ENCODE measurements at places on chromosomes 7 and 10.

DNA sequence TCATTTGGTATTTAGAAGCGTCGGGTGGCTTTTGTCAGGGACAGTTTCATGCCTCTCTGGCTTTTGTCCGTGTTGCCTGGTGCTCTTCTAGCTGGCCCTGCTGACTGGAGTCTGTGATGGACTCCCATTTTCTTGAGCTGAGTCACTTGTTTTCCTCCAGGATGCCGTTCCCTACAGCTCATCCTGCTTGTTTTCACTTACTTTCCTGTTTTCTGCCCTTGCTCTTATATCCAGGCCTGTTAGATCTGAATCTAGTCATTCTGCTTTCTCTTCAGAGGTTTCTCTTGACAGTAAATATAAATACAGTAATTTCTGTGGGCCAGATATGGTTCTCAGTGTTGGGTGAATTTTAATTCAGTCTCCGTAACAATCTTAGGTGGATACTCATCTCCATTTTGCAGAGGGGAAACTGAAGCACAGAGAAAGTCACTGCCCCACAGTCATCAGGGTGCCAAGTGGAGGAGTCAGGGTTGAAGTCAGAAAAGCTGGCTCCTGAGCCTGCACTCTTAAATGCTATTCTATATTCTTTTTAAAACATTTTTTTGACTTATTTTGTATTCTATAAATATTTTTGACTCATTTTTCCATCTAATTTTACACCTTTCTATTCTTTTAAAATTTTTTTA lies 85.4 kb downstream of the CCNY start:
- no peak for DNase-seq

GRCh38 chr7:79787623-79788022 lies 334.2 kb upstream of the MAGI2 start:
- DNase-seq: no peak

DNA sequence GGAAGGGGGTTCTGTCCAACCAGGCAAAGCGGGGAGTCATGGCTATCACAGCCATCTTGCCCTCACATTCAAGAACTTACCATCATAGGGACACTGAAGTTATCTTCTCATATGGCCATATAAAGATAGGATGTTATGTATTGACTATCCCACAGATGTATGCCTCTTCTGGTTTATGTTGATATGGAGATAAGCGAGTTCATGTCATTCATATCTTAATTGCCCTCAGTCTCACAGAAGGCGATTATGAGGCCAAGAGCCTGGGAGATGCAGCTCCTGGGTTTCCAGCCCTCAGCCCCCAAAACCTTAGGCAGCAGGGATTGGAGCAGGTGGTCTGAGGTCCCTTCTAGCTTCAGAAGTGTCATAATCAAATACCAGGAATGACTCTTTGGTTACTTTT lies 8.5 kb upstream of the ANKRD61 start:
- DNase-seq: no peak

DNA sequence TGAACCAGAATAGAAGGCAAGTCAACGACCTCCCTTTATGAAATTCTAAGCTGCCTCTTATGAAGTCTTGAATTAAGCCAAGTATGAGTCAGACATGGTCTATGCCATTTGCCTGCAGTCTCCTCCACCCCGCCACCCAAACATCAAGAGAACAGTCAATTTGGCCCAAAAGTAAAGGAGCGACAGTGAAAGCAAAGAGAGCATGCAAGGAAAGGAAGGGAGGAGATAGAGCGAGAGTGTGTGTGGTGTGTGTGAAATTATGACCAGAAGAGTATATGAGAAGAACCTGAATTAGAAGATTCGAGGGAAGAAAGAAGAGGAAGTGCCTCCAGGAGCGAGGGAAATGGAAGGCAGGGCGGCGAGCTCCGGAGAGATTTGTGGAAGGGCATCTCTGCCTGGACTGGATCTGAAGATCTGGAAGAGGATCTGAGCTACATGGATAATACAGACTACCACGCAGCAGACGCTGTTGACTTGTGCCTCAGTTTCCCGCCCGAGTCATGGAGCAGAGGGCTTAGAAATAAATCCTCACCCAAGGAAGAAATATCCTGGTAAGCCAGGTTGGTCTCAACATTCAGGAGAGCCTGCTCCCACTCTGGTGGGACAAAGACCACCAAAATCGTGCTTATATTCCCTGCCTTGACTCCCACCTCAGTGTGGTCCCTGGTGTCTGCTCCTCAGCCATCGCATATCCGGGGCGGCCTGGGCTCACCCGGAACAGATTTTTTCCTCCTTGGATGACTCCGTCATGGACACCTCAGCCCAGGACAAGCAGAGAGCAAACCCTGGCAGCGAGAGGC lies 459 bp downstream of the ZDHHC6 start:
- no peak for DNase-seq

- no peak for DNase-seq
Observed at GRCh38 chr10:79459243-79459642, 13.8 kb upstream of the ZCCHC24 start.

- DNase-seq: no peak
Observed at GRCh38 chr10:61024856-61025201, 80.8 kb upstream of the RHOBTB1 start.

DNA sequence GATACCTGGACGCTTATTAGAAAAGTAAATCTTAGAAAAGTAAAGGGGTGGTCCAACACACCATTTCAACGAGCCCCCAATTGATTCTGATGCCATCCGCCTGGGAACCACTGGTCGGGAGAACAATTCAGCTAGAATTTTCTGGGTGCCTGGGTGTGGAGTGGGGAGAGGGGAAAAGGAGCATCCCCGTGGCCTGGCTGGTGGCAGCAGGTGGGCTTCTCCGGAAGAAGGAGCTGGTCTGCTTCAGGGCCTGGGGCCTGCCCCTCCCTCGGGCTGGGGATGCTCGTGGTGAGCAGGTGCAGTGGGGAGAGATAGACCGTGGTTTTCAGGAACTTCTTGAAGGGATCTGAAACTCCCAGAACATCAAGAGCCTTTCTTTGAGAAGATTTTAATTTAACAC lies 39.9 kb upstream of the DUSP5 start:
- DNase-seq: no peak

DNA sequence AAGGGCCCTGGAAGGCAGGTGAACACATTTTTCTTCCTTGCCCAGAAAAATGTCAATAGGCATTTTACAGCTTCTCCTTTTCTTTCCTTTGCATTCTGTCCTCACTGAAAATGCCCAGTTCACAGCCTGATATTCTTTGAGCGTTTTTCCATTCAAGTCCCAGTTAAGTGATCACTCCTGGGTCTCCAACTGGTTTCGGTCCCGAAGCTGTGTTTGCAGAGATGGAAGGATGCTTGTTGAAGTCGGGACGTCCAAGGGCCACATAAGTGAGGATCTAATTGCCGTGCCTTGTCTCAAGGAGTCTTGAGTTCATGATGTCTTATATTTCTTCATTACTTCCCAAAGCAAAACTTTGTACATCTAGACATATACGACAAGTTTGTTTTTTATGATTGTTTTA lies 208.7 kb upstream of the PRKCQ start:
- DNase-seq: no peak

DNA sequence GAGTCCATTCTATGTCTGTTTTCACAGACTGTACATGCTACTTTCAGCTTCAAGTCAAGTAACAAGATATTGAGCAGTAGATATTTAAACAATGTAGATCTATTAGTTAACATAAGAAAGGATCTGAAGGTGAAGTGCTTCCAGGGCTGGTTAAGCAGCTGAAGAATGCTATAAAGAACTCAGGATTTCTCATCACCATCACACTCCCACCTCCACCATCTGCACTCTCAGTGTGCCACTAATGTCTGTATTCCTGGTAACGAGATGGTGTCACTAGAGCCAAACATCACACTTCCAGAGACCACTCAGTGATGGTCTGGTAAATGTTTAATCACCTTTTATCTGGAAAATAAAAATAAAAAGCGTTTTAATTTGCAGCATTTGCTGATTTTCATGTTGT lies 224.0 kb upstream of the FERD3L start:
- peak; percentile 49 for DNase-seq

DNA sequence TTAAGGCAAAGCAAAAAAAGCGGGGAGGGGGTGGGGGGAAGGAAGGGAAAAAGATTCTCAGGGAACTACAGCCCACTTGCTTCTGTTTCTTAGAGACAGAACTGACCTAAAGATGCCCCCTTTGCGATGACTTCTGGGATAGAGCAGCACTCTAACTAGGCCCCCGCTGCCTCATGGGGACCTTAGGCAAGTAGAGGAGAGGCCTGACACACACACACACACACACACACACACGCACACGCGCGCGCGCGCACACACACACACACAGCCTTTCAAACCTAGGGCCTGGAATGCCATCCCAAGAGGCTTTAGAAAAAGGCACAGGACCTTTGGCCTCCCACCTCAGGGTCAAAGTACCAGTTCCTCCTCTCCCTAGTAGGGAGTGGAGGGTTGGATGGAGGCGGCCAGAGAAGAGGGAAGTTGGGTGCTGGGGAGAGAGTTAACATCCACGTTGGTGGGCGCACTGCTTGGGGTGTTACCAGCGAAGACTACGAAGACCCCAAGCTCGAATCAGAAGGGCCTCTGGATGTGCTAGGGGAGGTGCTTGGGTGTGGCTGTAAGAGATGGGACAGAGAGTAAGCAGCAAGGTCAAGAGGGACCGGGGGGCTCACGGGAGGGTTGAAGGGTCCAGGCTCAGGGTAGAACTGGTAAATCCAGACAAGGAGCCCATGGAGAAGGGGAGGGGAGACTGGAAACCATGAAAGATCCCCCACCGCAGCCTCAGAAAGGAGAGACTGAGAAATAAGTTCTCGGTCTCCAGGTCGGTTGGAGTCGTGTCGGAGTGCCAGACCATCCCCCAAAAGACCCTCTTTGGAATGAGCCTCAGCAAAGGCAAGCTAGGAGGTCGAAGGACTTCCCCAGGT lies 1.2 kb upstream of the COL1A2 start:
- no peak for DNase-seq

DNA sequence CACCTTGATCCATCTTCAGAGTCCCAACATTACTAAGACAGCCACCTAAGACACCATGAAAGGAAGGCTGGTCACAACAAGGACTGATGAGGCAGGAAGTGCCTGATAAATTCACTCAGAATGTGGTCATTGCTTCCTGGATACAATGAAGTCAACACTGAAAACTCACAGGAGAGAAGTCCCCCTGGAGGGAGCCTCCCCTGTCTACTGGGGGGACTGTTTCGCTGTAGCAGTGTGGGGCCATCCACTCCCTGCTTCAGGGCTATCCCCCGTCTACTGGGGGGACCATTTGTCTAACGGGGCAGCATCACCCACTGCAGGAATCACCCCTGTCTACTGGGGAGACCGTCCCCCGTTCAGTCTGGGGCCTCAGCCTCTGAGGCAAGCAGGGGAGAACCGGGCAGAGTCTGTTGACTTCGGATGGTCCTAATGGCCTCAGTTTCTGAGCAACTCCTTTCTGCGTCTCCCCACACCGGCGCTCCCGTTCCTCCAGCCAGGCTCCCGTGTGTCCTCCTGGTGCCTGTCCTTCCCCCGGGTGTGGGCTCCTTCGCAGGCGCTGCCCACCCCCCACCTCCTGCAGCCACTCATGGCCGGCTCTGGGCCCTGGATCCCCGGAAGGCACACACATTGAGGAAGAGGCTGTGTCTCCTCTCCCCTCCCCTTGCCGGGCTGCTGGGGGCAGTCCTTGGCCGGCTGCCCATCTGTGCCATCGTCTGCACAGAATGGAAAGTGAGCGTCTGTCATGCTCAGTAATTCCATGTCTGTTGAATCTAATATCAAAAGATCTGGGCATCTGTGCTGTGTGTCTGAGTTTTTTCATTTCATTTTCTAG lies 59.9 kb upstream of the DNAJB6 start:
- peak; percentile 88 for DNase-seq

- no peak for DNase-seq
Observed at GRCh38 chr10:108412323-108412722, 1247.8 kb upstream of the SORCS1 start.

DNA sequence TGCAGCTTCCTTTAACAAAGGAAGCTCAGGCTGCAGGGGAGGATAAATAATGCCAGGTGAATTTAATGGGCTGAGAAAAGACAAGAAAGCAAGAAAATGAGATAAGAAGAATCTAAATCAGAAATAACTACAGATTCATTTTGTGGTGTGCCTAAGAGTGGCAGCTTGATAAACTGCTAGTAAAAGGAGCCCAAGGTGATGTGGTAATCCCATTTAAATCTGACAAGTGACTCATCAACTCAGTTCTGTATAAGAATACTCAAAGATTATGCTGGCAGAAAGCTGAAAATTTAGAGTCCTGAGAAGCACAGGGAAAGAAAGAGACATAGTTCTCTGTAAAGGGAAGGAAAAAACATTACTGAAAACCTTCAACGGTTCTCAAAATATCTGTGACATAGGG lies 109.4 kb upstream of the PDE1C start:
- DNase-seq: no peak

DNA sequence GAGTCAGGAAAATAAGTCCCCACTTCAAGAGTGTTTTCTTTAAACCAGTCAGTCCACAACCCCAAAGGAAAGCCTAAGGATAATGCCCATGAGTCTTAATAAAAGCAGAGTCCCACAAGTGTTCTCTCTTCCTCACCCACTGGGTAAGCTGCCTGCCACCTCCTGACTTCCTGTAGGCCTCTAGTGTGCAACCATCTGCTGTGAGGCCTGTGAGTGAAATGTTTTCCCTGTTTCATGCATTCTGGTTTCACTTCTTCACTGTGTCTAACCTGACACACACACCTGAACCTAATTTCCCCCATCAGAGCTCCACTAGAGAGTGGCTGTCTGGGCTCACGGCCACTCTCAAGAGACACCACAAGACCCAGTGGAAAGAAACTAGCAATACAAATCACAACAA lies 38.9 kb upstream of the GDF10 start:
- no peak for DNase-seq

- no peak for DNase-seq
Observed at GRCh38 chr10:82953331-82953730, 1078.3 kb downstream of the NRG3 start.

GRCh38 chr10:132006966-132007365 lies 25.2 kb upstream of the BNIP3 start:
- DNase-seq: no peak

DNA sequence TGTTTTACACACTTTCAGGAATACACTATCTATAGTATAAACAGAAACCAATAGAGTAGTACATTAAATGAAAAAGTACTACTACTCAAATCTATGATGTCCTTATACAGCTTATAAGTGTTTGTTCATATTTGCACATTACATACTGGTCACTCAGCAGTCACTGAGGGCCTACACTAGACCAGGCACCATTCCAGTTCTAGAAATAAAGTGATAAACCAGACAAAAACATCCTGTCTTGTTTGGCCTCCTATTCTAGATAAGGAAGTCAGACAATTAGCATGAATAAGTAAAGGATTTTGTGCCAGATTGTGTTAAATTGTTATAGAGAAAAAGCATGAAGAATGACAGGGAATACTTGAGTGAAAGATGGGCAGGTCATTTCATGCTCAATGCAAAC lies 219.0 kb downstream of the CRPPA start:
- DNase-seq: no peak

GRCh38 chr7:12638851-12639456 lies 48.5 kb upstream of the ARL4A start:
- peak; percentile 65 for DNase-seq

Measured in NCI-H2171 treated with DMSO at 0.1 percent for 48 hours (cell line).